ENCODE measurements at places on chromosomes 3 and 15.

GRCh38 chr15:68907396-68907923 lies 22.9 kb upstream of the SPESP1 start:
- no peak for DNase-seq

- no peak for DNase-seq
These were observed 4.7 kb downstream of the ATG7 start for GRCh38 chr3:11276901-11277300.

- DNase-seq = no peak
These were observed 55.0 kb downstream of the TMEM44 start for GRCh38 chr3:194577986-194578905.

GRCh38 chr3:150267288-150267687 lies 140.8 kb upstream of the TSC22D2 start:
- DNase-seq = no peak

DNA sequence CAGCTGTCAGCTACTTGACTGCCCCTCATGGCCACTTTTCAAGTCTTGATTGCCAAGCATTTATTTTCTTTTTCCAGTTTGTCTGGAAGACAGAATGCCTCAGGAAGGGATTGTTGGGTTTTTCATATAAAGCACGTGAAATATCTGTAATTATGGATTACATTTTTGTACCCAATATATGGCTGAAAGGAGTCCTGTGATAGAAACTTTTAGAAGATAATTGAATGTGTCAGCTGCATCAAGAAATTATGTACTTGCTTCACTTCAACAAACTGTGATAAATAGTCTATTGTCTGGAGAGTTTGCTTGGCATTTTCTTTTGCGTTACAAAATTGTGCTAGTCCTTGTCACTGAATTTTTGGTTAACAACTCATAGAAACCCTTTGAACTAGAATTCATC lies 247.9 kb upstream of the SLCO3A1 start:
- DNase-seq = no peak

DNA sequence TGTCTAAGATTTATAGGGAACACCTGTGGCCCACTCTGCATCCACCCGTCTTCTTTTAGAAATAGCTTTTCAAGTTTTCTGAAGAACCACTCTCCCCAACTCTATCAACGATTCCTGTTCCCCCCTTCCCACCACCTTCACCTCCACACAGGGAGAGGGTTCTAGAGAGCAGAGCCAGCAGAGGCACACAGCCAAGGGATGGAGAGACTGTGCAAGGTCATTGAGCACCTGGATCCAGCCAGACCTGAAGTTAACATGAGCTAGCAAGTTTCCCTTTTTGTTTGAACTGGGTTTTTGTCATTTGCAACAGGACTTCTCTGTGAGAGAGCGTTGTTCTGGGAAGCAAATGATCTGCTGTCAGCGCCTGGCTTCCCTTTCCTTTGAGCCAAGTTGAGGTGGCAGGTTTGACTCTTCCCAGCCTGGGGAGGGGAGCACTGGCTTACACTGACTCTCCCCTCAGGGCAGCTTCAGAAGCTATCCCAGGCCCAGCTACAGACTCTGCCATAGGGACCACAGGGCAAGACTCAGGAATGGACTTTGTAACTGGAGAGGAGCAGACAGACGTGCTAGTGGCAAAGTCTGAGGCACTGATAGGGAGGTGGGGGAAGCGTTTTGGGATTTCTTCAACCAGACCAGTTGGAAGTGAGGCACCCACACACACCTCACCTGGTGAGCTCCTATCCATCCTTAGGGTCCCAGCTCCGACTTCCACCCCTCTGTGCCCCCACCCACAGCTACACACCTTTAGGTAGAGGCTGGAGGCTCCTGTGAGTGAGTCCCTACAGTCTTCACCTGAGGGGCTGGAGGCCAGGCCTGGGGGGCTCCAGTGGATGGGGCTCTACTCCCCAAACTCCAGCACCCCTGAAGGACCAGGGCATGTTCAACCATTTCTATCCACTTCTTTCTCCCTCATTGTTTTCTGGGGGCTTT lies 19.4 kb upstream of the PLXNA1 start:
- no peak for DNase-seq

DNA sequence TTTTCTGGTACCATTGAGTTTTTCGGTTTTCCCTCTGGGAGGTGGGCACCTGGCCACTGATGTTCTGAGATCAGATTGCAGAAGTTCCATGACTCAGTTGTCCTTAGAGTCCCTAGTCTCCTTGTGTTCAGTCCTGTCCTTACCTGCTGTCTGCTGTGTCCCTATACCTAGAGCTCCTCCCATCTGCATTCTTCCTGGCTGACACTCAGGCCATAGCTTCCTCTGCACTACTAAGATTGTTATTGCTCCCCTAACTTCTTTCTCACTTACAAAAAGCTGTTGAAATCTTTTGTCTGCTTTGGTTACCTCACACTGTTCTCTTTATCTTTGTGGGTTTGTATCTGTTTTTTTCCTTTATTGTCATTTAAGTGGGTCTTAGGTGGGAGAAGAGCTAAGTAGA lies 13.2 kb downstream of the USP3 start:
- DNase-seq = no peak

DNA sequence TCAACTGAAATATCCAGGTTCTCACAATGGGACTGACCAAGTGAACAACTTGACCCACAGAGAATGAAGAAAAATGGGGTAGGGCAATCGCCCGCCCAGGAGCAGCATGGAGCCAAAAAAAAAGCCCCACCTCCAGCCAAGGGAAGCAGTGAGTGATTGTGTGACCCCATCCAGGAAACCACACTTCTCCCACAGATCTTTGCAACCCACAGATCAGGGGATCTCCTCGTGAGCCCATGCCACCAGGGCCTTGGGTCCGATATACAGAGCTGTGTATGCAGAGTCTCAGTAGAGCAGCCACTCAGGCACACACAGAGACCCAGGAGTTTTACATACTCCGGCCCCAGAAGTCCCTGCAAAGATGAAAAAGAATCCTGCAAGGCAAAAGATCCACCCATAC lies 35.7 kb downstream of the PYGO1 start:
- no peak for DNase-seq

- DNase-seq = no peak
These were observed 90.6 kb downstream of the ZNF621 start for GRCh38 chr3:40615110-40615915.

Data from activated naive CD4-positive, alpha-beta T cell treated with anti-CD3 and anti-CD28 coated beads, Interleukin-2, amount 50 U/mL, for 16 hours (primary cell).